IPS DF 19.7 (cell line): ENCODE measurements at places on chromosomes 5 and 9.

- peak; percentile 42 for DNase-seq
These were observed 422.9 kb downstream of the EBF1 start for GRCh38 chr5:158676642-158677469.

GRCh38 chr5:128197896-128198522 is 114.4 kb downstream of the SLC12A2 start:
- no peak for DNase-seq

- DNase-seq, result no peak
These were observed 40.7 kb downstream of the SECISBP2 start for GRCh38 chr9:89358985-89359384.

DNA sequence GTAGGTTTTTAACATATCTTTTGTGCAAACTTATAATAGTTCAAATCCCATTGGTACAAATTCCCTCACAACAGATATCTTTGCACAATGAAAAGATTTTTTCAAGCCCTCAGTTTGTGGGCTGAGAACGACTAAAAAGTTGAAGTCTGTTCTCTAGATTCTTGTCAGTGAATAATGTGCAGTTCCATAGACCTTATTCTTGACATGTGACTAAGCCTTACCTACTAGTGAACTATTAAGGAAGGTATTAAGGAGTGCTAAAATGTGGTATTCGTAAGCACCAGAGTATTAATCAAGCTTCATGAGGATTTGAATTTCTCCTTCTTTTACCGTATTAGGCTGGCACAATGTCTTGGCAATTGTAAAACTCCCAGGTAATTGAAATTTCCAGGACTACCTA is 205.6 kb upstream of the DMRTA1 start:
- no peak for DNase-seq

DNA sequence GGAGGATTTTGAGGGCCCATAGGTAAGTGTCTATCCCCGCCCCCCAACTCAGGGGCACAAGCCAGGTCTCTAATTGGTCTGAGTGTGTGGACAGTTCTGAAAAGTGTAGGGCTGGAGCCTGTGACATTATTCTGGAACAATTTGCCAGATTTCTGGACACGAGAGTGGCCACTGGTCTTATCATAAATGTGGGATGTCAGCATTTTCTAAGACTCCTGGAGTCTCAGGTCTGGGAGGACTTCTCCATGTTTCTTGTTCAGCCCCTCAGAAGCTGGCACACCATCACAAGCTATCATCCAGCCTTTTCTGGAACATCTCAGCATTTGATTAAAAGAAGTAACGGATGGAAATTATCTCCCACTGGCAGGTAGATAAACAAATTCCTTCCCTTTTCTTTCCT is 141.4 kb downstream of the SEC61B start:
- DNase-seq, result no peak

- DNase-seq, result no peak
These were observed 341.1 kb downstream of the ZSWIM6 start for GRCh38 chr5:61673007-61673735.

DNA sequence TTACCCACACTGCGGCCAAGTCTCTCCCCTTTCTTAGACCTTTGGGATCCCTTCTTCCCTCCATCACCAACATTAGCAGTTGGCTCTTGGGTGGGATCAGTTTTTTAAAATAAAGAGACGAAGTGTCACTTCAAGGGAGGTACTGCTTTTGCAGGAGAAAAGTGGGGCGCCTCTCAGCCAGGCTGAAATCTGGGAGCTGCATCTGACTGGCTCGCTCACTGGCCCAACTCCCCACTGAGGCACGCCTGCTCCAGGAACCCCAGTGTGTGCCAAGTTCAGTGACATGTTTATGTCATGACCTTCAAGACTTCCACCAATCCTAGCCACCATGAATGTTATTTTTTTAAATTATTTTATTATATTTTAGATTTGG is 130.5 kb downstream of the MVB12B start:
- DNase-seq, result no peak

DNA sequence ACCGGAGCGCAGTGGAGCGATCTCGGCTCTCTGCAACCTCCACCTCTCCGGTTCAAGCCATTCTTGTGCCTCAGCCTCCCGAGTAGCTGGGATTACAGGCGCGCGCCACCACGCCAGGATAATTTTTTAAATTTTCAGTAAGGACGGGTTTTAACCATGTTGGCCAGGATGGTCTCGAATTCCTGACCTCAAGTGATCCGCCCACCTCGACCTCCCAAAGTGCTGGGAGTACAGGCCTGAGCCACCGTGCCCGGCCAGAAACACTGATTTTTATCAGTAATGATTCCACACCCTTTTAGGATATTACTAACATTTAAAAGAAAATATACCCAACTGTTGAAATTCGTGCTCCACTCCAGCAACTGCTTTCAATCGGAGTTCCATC is 464 bp upstream of the FAM151B start:
- DNase-seq, result no peak

- no peak for DNase-seq
These were observed 1216.3 kb upstream of the ACO1 start for GRCh38 chr9:31168161-31168560.

DNA sequence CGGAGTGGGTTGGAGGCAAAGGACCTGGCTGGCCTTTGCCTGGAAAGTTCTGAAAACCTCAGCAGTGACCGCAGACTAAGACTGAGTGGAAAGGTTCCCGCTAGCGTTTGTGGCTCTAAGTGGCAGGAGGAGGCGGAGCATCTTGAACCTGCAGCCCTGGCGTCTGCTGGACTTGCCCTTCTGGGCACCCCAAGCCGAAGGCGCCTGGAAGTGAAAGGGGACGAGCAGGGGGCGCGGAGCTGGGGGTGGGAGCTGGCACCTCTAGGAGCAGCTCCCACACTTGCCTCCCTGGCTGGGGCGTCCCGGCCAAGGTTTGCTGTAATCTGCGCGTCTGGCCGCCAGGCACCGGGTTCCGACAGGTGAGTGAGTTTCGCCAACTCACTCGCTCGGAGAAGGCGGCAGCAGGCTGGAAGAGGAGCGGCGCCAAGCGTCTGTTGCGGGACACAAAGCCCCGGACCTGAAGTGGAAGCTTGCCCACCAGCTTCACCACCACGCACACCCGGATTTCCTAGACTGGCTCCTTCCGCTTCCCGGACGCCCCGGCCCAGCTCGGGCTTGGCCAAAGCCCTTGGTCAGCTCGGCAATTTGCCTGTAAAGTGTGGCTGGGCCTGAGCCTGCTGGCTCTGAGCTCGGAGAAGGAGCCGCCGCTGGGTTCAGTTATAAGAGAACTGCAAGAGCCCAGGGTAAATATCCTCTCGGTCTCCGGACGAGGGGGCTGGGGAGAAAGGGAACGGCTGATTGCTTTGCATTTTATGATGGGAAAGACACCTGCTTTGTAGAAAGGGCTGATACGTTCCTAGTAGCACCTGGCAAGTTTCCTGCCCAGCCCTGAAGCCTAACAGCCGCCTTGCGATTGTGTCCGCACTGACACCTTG is at the start of gene GNA14:
GNA14 (minus strand) TSS at position 89 of the 875 bp plus-strand sequence. CDS start 529 bp downstream, outside the sequence.
- DNase-seq, result no peak
